ENCODE measurements at places on chromosomes 1 and 21.
A peak's percentile ranks its signal among the peaks of the same experiment; 100 is the strongest.

DNA sequence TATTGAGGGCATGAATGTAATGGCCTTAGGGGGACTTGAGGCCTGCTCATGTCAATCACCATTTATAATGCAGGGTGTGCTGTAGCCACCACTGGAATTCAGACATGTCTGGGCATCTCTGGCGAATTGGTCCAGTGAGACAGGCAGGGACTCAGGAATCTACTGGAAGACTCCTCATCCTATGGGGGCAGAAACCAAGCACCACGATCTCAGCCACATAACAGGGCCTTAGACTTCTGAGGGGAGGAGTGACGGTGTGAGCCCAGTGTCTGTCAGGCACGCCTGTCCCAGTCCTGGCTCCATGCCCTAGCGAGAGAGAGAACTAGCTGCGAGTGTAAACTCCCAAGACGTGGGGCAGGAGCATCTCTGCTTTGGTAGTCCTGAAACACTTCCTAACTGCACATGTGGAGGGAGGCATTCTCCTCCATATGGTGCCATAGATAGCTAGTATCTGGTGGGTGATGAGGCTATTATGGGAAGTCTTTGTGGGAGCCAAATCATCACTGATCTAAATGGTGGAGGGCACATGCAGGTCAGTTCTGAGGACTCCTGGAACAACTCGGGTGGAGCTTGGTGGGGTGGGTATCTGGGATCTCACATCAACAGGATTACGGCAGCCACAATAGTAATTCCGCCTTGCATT, 29.8 kb upstream of the KIAA0040 start:
- DNase-seq, result no peak

- no peak for DNase-seq
Observed at GRCh38 chr1:33902486-33903209, 38.8 kb downstream of the HMGB4 start.

GRCh38 chr1:22053017-22053860, 730 bp downstream of the CDC42 start:
- peak; percentile 67 for DNase-seq

GRCh38 chr1:65002508-65003315, 36.4 kb upstream of the JAK1 start:
- peak; percentile 36 for DNase-seq

DNA sequence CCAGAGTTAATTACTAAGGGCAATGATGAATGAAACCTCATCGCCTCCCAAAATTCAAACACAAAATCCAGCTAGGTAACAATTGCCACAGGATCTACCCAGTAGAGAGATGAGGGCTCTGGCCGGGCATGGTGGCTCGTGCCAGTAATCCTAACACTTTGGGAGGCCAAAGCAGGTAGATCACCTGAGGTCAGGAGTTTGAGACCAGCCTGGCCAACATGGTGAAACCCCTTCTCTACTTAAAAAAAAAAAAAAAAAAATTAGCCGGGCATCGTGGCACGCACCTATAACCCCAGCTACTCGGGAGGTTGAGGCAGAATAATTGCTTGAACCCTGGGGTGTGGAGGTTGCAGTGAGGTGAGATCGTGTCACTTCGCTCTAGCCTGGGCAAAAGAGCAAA, 15.8 kb downstream of the CD2 start:
- no peak for DNase-seq

DNA sequence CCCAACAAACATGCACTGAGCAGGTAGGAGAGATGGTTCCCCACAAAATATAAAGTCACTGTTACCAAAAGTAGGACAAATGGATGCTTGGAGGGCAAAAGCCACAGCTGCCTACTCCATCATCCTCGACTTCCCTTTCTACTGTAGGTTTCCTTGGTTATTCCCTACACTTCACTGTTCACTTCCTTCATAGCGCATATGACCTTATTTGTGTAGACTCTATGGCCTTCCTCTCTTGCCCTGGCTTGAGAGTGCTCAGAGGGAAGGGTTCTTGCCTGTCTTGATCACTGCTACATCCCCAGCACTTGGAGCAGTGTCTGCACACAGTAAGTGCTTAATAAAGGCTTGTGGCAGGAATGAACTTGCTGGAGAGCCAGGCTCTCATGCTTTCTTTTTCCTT, 14.6 kb upstream of the TRNP1 start:
- no peak for DNase-seq

All from right renal cortex interstitium (tissue), 3 donors.